Astrocyte (in vitro differentiated cells and primary cell): ENCODE measurements at places on chromosomes 1 and 21. TPM values are rescaled to one million over a fixed set of nuclear protein-coding genes. Genes with fewer than 3 reads are reported as not detected.

DNA sequence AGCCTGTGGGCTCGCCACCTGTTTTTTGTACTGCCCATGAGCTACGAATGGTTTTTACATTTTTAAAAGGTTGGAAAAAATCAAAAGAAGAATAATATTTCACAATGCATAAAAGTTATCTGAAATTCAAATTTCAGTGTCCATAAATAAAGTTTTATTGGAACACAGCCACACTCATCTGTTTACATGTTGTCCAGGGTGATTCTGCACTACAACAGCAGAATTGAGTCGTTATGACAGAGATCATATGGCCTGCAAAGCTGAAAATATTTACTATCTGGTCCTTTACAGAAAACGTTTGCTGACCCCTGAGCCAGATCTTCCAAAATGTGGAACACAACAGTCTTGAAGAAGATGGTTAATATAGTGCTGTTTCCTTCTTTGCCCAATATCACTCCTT lies 89.4 kb downstream of the TM2D1 start:
- DNase-seq: no peak

- DNase-seq: no peak
These were observed 200.9 kb upstream of the IVNS1ABP start for GRCh38 chr1:185517808-185518419.

GRCh38 chr1:232280910-232281309 lies 349.0 kb downstream of the SIPA1L2 start:
- no peak for DNase-seq

- DNase-seq: no peak
These were observed 115.7 kb downstream of the FASLG start for GRCh38 chr1:172774561-172774960.

GRCh38 chr1:200905411-200906052 lies 10.8 kb downstream of the INAVA start:
- DNase-seq: peak; percentile 36

NEXN gene
- 37.5 and 39.4 TPM in 2 replicates for total RNA-seq

CASQ2 gene
- total RNA-seq: 0.11 TPM in 1 of 2 replicates, not detected in the other

PGLYRP4 gene
- total RNA-seq: not detected in 2 replicates
